ENCODE measurements at places on chromosomes 4 and X.
A peak's percentile ranks its signal among the peaks of the same experiment; 100 is the strongest.

DNA sequence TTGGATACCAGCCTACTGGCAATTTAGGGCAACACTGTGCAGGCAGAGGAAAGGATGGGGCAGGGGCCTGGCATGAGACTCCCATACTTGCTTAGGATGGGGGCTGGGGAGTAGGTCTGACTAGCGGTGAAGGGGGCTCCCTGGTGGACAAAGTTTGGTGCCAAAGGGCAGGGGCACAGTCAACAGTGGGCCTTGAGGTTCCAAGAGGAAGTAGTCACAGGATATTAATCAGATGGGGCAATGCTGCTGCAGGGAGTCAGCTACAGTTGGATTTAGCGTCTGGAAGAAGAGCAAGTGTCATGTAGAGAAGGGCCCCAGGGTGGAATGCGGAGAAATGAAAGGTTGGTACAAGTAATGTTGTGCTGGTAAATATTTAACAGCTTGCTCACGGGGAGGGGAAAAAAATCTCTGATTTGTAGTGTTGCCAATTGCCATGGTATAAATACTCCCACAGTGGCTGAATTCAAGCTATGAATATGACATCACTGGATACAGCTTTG, 139.4 kb downstream of the PJA1 start:
- DNase-seq, result no peak

DNA sequence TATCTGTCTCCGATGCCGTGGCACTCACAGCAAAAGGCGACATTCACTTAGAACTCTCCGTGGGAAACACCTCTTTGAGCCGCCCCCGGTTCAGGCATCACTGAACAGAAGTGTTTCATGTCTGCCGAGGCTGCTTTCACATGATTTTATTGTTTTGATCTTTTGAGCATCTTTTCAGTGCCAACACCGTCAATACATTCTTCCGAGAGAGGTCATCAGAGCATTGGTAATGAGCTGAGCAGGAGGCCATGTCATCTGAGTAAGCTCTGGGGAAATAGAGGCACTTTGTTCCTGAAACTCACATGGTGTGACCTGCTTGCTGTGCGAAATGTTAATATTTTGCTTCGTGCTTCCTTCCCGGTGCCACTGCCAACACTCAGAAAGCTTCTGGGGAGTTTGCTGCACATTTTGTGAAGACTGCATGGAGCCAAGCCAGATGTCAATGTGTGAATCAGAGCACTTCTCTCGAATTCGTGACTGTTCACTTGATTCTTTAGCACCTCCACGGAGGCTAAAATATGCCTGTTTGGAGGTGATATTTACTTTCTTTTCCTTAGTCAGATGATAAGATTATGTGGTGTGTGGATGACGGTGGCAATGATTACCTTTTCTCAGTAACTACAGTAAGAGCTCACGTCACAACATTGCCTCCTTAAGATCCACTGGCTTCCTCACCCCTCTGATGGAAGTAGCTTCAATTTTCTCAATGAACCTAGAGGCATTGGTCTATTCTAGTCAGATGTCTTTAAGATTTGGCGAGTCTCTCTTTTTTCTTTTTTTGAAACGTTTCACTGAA, 222.3 kb upstream of the HS3ST1 start:
- DNase-seq, result no peak

GRCh38 chrX:20132666-20133065, 9.0 kb downstream of the EIF1AX start:
- no peak for DNase-seq

- DNase-seq, result no peak
Observed at GRCh38 chrX:13721819-13722519, 12.5 kb downstream of the TRAPPC2 start.

GRCh38 chrX:150219374-150220185, 143.5 kb upstream of the MAMLD1 start:
- DNase-seq, result no peak

DNA sequence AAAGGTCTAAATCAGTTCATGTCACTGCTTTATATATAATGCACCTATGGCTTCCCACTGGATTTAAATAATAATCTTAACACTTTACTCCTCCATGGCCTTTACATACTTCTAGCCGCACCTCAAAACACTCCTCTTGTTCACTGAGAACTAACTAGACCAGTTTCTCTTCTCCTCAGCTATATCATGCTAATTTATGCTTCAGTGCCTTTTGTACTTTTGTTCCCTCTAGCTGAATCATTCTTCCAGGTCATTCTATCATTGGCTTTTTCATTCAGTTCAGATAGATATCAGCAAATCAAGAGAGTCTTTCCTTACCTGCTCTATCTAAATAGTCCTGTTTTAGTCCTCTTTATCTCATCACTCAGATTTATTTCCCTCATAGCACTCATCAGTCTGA, 64.2 kb downstream of the TET2 start:
- DNase-seq, result no peak

- DNase-seq, result no peak
Observed at GRCh38 chrX:112270991-112271390, 188.4 kb upstream of the TRPC5 start.

DNA sequence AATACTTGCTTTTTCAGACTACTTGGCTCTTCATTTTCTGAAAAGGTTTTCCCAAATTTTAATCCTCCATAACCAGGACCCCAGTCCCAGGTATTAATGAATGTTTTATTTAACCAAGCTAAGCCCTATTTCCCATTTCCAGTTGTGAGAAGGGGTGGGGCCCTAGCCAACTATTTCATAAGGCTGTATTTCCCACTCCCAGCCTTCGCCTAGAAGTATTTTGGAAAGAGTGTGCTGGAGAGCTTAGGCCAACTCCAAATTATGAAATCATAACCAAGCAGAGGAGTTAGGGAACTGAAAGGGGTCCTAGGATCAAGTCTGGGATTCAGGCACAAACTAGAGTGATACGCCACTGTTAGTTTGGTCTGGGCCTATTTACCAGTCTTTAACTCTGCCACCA, 148.4 kb upstream of the GPC4 start:
- no peak for DNase-seq

DNA sequence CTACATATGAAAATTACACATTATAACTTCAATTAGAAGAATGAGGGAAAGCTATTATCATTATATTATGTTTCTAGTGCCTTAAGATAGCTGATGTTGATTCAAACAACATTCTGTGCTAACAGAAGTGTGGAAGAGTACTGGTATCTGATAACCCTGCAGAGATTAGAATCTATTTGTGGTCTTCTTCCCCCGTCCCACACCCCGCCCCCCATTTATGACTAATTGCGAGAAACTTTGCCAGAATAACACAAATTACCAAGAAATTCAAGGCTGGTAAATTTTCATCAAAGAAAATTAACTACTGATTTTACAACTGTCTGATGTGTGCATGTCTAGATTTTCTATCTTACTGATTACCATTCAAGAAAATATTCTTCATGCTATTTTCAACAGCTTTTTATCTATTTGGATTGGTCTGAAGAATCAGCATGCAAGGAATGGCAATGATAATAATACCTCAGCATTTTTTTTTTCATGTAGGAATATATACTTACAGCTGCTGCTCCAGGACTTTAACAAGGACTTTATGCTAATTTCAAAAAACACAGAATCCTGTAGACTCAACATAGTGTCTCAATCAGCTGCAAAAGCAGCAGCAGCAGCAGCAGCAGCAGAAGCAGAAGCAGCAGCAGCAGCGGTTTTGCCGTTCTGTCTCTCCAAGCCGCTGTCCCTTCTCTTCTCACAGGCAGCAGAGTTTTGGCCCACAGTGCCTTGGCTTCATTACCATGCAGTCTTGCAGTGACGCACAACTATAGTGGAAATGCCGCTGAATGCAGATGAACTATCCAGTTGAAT, 126.7 kb downstream of the FRYL start:
- DNase-seq, result peak; percentile 24

Measured in stimulated activated CD4-positive, alpha-beta T cell treated with anti-CD3 and anti-CD28 coated beads, Interleukin-2, amount 100 ng/mL, for 48 hours (primary cell).